ENCODE measurements at places on chromosomes 1 and 21.

DNA sequence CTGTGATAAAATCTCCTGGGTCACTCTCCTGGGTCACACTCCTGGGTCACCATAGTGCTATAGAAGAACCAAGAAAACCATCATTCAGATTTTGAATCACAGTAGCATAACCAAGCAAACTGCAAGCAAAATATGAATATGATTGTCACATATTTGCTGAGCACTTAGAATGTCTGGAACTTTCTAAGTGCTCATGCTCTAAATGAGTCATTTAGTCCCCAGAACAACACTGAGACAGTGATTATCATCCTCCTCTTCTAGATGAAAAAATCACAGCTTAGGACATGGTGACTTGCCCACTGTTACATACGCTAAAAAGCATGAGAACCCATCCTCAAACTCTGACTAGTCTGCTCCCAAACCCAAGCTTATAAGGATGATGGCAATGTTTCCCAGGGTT lies 39.5 kb upstream of the DDAH1 start:
- no peak for DNase-seq

- no peak for DNase-seq
Measured at GRCh38 chr1:76730027-76730426, 137.3 kb upstream of the ST6GALNAC5 start.

- DNase-seq: no peak
Measured at GRCh38 chr1:95627244-95627643, 393.2 kb downstream of the RWDD3 start.

DNA sequence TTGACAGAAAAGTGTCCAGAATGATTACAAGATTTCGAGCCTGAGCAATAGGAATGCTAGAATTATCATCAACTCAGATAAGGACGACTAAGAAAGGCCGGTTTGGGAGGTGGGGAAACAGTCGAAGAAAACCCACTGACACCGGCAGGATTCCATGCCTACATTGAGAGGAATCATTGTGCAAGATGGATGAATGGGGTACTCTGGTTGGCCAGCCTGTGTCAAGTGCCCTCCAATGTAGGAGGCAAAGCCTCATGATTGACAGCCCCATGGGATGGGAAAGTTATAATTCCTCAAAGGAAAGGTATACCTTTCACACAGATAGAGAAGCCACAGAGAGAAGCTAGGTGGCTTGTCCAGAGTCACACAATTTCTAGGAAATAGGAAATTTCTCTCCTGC lies 153.5 kb upstream of the CTTNBP2NL start:
- no peak for DNase-seq

- no peak for DNase-seq
Measured at GRCh38 chr1:223811634-223812101, 34.1 kb downstream of the TP53BP2 start.

GRCh38 chr1:202568826-202569225 lies 141.4 kb downstream of the SYT2 start:
- no peak for DNase-seq

DNA sequence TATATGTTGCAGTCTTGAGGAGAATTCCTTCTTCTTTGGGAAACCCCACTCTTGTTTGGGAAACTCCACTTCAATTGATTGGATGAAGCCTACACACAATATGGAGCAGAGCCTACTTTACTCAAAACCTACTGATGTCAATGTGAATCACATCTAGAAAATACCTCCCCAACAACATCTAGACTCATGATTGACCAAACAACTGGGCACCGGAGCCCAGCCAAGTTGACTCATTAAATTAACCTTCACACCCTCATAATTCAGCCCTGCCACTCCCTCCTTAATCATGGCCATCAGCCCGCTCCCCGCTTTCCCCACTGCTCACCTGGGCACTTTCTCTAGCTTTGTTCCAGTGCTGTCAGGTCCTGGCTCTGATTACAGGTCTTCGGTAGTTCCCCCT lies 208.1 kb upstream of the MAP1LC3C start:
- DNase-seq: no peak

DNA sequence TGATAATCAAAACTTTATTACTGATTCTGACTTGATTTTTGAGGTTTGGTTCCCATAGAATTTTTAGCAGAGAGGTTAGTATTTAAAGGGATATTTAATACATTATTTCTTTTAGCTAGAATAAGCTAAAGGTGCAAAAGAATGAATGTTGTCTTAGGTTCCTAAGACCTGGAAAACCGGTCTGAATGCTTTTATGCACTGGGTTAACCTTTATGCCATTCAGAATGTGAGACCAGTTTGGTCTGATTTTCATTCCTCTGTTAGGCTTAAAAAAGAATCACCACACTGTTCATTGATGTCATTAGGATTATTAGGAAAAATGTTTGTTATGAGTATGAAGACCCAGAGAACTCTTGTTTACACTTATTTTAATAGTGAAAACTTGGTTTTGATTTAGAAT lies 30.1 kb downstream of the RAP1A start:
- no peak for DNase-seq

GRCh38 chr1:211762206-211762605 lies 68.4 kb downstream of the LPGAT1 start:
- no peak for DNase-seq

GRCh38 chr1:221663321-221663720 lies 78.6 kb downstream of the DUSP10 start:
- DNase-seq: no peak

GRCh38 chr21:43921571-43921978 lies 56.6 kb downstream of the AGPAT3 start:
- peak; percentile 18 for DNase-seq

DNA sequence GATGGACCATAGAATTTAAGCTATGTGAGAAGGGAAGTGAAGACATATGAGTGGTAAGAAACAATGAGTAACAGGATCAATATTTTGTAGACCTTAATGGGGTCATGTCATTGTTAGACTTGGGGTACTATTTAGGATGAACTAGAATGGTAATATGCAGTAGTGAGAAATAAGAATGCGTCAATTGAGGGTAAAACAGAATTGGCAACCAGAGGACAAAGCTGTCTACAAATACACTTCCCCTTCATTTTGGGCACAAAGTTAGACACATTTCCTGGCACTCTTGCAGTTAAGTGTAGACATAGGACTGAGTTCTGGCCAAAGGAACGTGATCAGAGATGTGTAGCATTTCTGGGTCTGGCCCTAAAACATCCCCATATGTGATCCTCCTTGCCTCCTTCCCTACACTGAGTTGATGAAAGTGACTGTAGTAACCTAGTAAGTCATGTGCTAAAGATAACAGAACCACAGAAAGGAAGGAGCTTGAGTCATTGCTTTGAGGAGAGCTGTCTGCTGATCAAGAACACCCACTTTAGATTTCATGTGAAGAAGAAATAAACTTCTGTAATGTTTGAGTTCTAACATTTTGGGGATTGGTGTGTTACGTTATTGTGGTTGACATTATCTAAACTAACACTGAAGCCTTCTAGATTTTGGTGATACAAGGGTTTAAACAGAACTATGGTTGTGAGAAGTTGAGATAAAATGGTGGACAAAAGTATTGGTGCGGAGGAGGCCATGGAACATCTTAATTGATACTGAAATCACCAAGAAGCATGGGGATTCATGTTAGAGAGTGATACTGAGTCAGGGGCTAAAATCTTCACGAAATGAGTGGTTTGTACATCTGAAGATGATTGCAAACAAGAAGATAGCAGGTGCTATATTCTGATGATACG lies 41.7 kb downstream of the CD55 start:
- no peak for DNase-seq

DNA sequence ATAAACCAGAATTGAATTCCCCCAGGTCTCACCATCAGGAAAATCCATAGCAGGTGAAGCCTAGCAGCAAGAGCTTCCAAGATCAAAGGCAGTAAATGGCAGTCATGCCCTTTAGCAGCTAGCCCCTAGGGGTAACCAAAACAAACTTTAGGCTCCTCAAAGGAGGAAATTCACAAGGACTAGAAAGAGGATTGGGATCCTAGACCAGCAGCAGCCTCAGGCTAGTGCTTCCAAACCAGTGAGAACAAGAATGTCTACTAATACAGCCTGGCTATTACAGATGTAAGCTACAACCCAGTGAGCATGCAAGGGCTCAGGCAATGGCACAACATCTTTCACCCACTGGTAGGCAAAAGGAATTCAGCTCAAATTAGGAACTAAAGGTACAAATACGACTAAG lies 11.1 kb upstream of the RIMKLA start:
- DNase-seq: no peak

- DNase-seq: no peak
Measured at GRCh38 chr1:232209357-232209756, 420.6 kb downstream of the SIPA1L2 start.

DNA sequence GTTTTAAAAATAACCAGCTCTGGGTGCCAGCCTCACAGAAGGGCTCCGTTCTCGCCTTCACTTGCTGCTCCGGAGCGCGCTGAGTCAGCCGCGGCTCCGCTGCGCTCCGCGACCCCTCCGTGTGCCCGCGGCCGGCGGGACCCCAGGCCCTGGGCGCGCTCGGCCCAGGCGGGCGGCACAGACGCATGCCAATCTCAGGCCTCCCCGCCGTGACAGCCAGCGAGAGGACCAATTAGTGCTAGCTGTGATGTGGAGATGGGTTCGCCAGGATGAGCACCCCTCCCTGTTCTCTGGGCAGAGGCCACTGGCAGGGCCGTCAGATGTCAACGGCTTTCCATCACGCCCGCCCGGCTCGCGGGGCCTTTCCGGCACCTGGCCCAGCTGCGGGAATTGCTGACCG lies 293.8 kb downstream of the SPATA17 start:
- DNase-seq: no peak

GRCh38 chr1:20168564-20169491 lies 17.1 kb upstream of the UBXN10 start:
- DNase-seq: no peak

DNA sequence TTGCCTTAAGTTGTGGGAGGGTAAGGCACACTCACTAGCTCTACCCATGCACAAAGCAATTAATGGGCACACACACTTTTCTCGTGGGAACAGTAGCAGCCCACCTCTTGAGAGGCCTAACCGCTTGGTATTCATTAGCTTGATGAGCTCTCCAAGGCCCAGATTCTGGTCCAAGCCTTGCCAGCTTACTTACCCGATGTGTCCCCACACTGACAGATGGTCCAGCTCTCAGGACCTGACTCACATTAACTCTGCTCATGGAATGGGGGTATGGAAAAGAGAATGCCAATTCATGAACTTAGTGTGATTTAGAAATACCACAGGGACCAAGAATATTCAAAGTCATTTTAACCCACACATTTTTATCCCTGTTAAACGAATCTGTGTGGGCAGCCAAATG lies 106.8 kb upstream of the CACHD1 start:
- DNase-seq: no peak

DNA sequence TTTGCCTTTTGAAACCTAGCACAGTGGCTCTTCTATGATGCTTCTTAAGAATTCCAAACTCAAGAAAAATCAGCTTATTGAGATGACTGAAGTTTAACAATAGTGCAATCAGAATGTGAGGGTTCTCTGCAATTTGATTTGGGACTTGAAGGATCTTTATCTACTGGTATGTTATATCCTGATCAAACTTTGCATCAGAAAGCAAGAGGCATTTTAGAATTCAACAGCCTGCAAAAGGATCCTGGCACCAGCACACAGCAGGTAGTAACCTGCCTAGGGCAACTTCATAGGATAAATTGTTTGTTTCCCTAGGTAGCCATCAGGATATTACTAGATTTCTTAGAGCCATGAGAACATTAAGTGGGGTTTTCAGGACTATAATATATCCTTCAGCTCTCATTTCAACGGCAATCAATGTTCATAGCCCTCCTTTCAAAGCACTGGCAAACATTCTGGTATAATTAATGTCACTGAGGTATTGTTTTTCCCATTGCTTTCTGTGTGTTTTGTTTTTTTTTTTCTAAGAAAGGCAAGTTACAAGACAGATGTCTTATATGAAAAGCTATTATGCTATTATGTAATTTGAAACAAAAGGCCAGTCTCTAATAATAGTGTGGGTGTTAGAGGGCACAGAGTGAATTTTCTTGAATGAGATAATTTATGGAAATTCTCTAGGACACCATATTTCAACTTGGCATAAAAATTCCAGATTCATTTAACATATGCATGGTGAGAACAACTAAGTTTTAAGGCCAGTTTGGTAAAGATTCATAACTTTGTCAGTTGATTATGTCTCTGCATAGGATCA lies 34.5 kb downstream of the NTNG1 start:
- DNase-seq: no peak

DNA sequence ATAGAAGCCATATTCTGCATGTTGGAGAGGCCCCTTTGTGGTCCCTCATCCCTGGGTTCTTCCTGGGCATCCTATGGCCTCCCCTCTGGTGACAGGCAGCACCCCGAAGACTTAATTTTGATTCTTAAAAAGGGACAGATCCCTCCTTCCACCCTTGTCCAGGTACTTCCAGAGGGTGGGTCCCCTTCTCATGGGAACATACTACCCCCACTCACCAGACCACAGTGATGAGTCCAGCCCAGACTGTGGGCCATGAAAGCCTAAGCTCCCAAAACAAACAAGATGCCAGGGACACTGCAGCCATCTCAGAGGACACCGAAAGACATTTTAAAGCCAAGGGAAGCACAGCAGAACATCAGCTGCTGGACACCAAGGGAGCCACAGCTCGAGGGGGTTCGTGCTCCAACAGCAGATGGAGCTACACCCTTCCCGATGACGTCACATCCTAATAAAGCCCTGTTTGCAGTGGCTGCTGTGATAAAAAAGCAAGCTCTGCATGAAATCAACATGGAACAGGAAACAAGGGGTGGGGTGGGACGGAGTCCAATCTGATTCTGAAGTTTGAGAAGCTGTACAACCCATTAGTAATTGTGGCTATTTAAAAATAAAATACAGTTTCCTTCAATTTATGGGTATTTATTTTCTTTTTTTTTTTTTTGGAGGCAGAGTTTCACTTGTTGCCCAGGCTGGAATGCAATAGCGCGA lies 32.4 kb downstream of the GNB1 start:
- no peak for DNase-seq

DNA sequence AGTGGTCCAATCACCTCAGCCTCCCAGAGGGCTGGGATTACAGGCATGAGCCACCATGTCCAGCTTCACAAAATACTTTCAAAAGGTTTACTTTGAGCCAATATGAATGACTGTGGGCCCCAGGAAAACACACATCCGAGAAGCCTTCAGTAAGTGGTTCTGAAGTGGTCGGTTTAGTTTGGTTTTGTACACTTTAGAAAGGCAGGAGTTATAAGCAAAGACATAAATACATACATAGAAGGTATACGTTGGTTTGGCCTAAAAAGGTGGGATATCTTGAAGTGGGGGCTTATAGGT lies 3.2 kb upstream of the MIB2 start:
- no peak for DNase-seq

DNA sequence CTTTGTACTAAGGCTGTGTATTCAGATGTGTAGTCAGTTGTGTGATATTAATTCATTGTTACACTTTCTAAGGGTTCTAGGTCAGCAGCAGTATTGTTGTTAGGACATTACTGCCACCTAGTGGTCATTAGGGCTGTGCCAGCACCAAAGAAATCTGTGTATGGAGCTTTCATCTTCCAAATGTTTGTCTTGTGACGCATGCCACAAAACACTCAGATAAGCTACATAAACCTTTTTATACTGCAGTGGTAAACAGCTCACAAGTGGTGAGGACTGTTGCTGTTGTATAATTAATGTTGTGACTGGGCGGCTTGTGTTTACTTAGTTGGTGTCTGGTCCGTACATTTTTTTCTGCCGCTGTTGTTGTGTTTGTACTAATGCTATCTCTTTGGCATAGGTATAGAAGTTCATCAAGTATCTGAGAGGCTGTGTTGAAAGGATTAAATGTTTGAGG lies 51.7 kb downstream of the S1PR1 start:
- peak; percentile 67 for DNase-seq

GRCh38 chr1:89794406-89794805 lies 26.4 kb upstream of the LRRC8D start:
- no peak for DNase-seq
